Uterus (tissue), 4 donors: ENCODE measurements at places on chromosomes 13 and 19. TPM values are rescaled to one million over a fixed set of nuclear protein-coding genes. Genes with fewer than 3 reads are reported as not detected.

DNA sequence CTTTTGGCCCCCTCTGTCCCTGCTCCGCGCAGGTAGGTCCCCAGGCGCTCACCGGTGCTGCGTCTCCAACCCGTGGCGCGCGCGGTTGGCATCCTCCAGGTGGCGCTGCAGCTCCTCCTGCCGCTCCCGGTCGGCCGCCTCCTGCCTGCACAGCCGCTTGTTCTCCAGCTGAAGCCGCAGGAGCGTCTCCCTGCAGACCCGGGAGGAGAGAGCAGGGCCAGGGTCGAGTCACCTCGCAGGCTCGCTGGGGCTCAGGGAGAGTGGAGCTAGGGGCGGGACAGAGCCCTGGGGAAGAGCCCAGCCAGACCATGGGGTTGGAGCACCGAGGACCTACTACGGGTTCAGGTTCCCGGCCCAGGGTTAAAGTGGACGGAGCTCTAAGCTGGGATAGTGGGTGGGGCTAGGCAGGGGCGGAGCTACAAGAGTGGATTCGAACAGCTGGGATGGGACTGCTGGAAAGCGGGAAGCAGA is 9.3 kb downstream of the HOOK2 start:
- peak overlapping the region; percentile 42 for H3K4me3 ChIP-seq
- no peaks in the 10 kb centered on the region for H3K4me1 ChIP-seq
- no peaks in the 10 kb centered on the region for H3K27me3 ChIP-seq
- H3K36me3 ChIP-seq = no peaks in the 10 kb centered on the region

Gene ADGRE3
- total RNA-seq = 0.14 TPM

Gene COL5A3
- 38.5 TPM for total RNA-seq

DNA sequence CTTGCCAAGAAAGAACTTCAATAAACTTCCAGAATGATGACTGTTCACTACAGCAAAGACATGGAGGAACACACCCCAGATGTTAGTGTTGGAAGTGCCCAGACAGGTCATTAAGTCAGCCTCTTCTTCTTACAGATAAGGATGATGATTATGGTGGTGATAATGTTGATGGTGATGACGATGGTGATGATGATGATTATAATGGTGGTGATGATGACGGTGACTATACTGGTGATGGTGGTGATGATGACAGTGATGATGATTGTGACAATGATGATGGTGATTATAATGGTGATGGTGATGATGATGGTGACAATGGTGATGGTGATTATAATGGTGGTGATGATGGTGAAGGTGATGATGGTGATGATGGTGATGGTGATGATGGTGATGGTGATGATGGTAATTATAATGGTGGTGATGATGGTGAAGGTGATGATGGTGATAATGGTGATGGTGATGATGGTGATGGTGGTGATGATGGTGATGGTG is 8.4 kb downstream of the C13orf46 start:
- no peaks in the 10 kb centered on the region for H3K4me1 ChIP-seq
- no peaks in the 10 kb centered on the region for H3K36me3 ChIP-seq
- no peaks in the 10 kb centered on the region for H3K27me3 ChIP-seq
- no peak overlapping the region for H3K27ac ChIP-seq
- H3K4me3 ChIP-seq = no peak overlapping the region

Gene CEACAM1
- total RNA-seq = 0.51 TPM

Gene ZFP36
- total RNA-seq = 5.0 TPM

Gene VSTM1
- total RNA-seq = not detected

Gene KLK6
- 0.46 TPM for total RNA-seq

DNA sequence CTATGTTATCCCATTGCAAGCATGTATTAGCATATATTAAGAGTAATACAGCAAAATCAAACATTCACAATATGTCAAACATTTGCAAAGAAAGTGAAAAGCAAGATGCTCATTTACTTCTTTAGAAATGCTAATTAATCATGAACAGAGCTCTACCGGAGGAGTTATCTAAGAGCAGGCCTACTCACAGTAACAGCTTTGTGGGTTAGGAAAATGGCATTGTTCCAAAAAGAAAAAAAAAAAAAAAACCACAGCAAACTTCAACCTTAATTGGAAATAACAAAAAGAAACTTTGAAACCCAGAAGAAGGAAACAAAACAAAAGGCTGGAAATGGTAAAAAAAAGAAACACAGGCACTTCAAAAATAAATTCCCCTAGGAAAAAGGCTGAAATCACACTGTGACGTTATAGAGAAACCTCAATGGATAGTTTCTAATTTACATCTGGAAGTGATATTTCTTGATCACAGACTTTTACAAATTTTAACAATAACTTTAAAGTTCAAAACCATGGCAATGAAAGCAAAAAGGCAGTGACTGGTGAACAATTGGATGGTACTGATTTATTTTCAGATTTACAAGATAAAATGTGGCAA is 1236.8 kb upstream of the SPRY2 start:
- H3K4me3 ChIP-seq = no peak overlapping the region
- no peaks in the 10 kb centered on the region for H3K27me3 ChIP-seq
- no peak for DNase-seq
- no peaks in the 10 kb centered on the region for H3K4me1 ChIP-seq
- H3K27ac ChIP-seq = no peak overlapping the region

DNA sequence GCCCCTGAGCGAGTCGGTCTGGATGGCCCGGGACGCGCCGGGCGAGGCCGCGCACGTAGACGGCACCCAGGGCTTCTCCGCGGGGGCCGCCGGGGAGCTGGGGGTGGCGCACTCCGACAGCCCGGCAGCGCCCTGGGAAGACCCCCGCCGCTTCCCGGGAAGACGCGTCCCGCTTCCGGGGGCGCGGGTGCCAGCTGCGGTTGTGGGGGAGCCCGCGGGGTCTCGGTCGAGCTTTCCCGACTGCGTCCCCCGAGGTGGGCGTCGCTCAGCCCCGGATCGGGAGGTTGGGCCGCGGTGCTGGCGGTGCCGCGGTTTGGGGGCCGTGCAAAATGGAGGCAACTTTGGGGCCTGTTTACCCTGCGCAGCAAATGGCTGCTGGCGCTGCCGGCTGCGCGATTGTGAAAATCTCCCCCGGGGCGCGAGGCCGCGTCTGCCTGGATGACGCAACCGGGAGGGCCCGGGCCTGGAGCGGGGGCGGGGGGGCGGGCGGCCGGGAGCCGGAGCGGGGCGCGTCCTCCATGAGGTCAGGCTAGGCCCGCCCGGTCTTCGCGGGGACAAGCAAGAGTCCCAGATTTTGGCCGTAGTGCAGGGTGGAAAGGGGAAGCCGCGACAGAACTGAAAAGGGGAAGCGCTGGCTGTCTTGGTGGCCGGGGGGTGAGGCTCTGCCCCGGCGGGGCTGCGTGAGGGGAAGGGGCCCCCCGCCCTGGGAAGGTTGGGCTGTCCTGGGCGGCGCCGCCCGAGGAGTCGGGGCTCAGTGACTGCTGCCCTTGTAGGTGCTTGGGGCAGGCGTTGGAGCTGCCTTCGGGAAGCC is 11.3 kb downstream of the PEAK3 start:
- peak; percentile 90 for DNase-seq
- H3K4me3 ChIP-seq = peak overlapping the region; percentile 99
- peaks cover 16% of the 10 kb centered on the region for H3K4me1 ChIP-seq
- peak overlapping the region; percentile 98 for H3K27ac ChIP-seq
- no peaks in the 10 kb centered on the region for H3K27me3 ChIP-seq

- no peaks in the 10 kb centered on the region for H3K27me3 ChIP-seq
- H3K27ac ChIP-seq = no peak overlapping the region
- H3K4me3 ChIP-seq = no peak overlapping the region
- H3K36me3 ChIP-seq = no peaks in the 10 kb centered on the region
These were observed 8.8 kb downstream of the SCEL start for GRCh38 chr13:77544355-77544754.

GRCh38 chr19:1254081-1254527 is 5.7 kb downstream of the MIDN start:
- peak; percentile 67 for DNase-seq
- H3K4me1 ChIP-seq = peaks cover 40% of the 10 kb centered on the region
- H3K27ac ChIP-seq = peak overlapping the region; percentile 96
- no peaks in the 10 kb centered on the region for H3K36me3 ChIP-seq
- no peaks in the 10 kb centered on the region for H3K27me3 ChIP-seq
- peak overlapping the region; percentile 70 for H3K4me3 ChIP-seq

GRCh38 chr19:50701367-50701985 is 18.1 kb downstream of the SHANK1 start:
- no peaks in the 10 kb centered on the region for H3K27me3 ChIP-seq
- H3K4me1 ChIP-seq = no peaks in the 10 kb centered on the region
- no peak overlapping the region for H3K4me3 ChIP-seq
- DNase-seq = no peak

DNA sequence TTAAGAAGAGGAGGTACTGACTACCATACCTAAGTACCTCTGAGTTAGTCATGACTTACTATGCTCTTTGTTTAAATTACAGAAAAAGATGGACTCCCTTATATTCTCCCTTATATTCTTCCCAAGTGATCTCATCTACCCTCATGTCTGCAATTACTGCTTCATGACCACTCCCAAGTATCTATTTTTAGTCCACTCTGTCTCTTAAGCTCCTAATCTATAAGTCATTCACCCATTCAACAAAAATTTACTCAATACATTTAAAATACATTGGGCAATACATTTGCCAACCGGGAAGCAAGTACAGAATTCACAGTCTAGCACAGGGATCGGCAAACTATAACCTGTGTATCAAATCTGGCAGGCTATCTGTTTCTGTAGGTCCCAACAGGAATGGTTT is 42.6 kb downstream of the KPNA3 start:
- no peak overlapping the region for H3K4me3 ChIP-seq
- no peak overlapping the region for H3K27ac ChIP-seq
- H3K36me3 ChIP-seq = no peaks in the 10 kb centered on the region
- no peaks in the 10 kb centered on the region for H3K27me3 ChIP-seq
- H3K4me1 ChIP-seq = no peaks in the 10 kb centered on the region

DNA sequence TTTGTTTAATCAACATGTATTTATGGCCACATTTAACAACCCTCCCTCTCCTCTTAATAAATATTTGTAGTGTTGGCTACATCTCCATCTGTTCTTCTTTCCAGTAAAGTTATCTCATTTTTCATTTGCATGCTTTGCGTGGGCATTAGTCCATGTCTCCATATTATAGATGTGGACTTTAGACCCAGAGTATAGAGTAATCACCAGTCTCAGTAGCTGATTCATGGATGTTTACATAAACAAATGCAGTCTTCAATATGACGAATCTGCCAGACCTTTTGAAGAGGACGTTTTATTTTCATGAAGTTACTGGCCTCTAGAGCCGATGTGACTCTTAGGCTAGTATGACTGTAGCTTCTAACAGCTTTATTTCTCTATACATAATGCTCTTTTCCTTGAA is 1546.2 kb downstream of the OLFM4 start:
- DNase-seq = no peak
- no peak overlapping the region for H3K4me3 ChIP-seq
- H3K4me1 ChIP-seq = no peaks in the 10 kb centered on the region

Gene ANO8
- 7.7 TPM for total RNA-seq

GRCh38 chr19:29927944-29928625 is 14.0 kb upstream of the URI1 start:
- no peaks in the 10 kb centered on the region for H3K27me3 ChIP-seq
- H3K27ac ChIP-seq = no peak overlapping the region
- H3K4me1 ChIP-seq = no peaks in the 10 kb centered on the region
- H3K36me3 ChIP-seq = no peaks in the 10 kb centered on the region
- H3K4me3 ChIP-seq = no peak overlapping the region

DNA sequence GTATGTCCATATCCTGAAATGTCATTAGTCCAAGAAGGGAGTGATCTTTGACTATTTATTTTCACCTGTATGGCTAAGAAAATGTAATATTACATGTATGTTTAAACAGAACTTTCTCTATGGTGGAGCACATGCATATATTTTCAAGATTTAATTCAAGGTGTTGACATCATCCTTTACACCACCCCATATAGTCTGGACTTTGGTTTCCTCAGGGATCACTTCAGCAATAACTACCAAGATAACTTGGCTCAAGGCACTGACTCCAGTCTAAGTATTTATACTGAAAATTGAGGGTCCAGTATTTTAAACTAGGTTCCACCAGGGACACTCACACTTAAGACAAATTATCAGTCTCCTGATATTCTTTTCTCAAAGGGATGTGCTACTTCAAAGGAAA is 660.6 kb downstream of the EFNB2 start:
- no peak overlapping the region for H3K27ac ChIP-seq
- no peaks in the 10 kb centered on the region for H3K36me3 ChIP-seq
- no peaks in the 10 kb centered on the region for H3K4me1 ChIP-seq
- no peak overlapping the region for H3K4me3 ChIP-seq
- H3K27me3 ChIP-seq = no peaks in the 10 kb centered on the region
- DNase-seq = no peak

DNA sequence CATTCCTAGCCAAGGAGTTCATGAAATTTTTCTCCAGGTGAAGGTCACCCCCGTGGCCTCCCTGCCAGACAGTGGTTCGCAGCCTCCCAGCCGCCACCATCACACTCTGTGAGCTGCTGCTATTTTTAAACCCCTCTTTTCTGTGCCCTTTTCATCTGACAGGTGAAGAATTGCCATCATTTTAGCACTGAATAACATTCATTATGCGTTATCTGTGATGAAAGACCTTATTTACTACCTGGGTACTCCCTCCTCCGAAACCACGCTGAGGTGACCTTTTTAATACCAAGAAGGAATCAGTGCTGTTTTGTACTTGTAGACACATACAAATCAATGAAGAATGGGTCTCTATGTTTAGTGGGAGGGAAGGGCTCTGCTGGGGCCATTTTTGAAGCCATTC is 148.9 kb upstream of the GPR12 start:
- no peaks in the 10 kb centered on the region for H3K36me3 ChIP-seq
- H3K4me3 ChIP-seq = no peak overlapping the region

Gene ZNF419
- 20.7 TPM for total RNA-seq

Gene AZU1
- total RNA-seq = not detected

Gene ZIM2
- not detected for total RNA-seq

GRCh38 chr19:4589579-4590410 is 30.3 kb upstream of the SEMA6B start:
- H3K27ac ChIP-seq = no peak overlapping the region
- no peaks in the 10 kb centered on the region for H3K36me3 ChIP-seq
- peaks cover 1% of the 10 kb centered on the region for H3K4me1 ChIP-seq
- no peak for DNase-seq
- H3K27me3 ChIP-seq = peaks cover 9% of the 10 kb centered on the region
- H3K4me3 ChIP-seq = no peak overlapping the region

DNA sequence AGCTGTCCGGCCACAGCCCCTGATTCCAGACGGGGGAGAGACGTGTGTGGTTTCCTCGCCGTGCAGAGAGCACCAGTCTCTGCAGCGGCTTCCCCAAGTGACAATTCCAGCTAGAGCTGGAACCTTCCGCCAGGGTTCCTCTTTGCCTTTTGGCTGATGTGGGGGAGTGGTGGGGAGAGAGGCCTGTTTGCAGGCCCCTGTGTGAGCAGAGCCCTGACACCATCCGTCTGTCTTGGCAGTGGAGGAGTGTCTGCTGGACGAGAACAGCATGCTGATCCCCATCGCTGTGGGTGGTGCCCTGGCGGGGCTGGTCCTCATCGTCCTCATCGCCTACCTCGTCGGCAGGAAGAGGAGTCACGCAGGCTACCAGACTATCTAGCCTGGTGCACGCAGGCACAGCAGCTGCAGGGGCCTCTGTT is 25.0 kb downstream of the LAMP1 start:
- H3K27ac ChIP-seq = no peak overlapping the region
- no peaks in the 10 kb centered on the region for H3K36me3 ChIP-seq
- DNase-seq = no peak
- H3K4me1 ChIP-seq = no peaks in the 10 kb centered on the region

GRCh38 chr13:78603240-78603957 is at the start of gene POU4F1:
Gene POU4F1 (minus strand): TSS chr13:78603552. CDS start chr13:78603326, 226 bp downstream.
- no peaks in the 10 kb centered on the region for H3K36me3 ChIP-seq
- H3K4me1 ChIP-seq = no peaks in the 10 kb centered on the region
- H3K27ac ChIP-seq = no peak within 1 kb of the TSS
- peaks cover 42% of the 10 kb centered on the region for H3K27me3 ChIP-seq
- no peak for DNase-seq

GRCh38 chr13:80551650-80552497 is 210.9 kb upstream of the SPRY2 start:
- peak overlapping the region; percentile 24 for H3K27ac ChIP-seq
- no peak overlapping the region for H3K4me3 ChIP-seq
- no peak for DNase-seq
- H3K4me1 ChIP-seq = no peaks in the 10 kb centered on the region
